ENCODE measurements at places on chromosomes 5 and 9. TPM values are rescaled to one million over a fixed set of nuclear protein-coding genes. Genes with fewer than 3 reads are reported as not detected.

CCDC192 gene
- total RNA-seq, result not detected

RALGDS gene
- total RNA-seq, result 24.6 TPM

SLC12A2 gene
- total RNA-seq, result 11.5 TPM

SPINK13 gene
- total RNA-seq, result not detected

EDIL3 gene
- 3.5 TPM for total RNA-seq

GBGT1 gene
- total RNA-seq, result 6.3 TPM

PCDHB3 gene
- 0.77 TPM for total RNA-seq

TRIP13 gene
- total RNA-seq, result 0.44 TPM

IL3 gene
- not detected for total RNA-seq

FBN2 gene
- total RNA-seq, result 34.1 TPM

EGFLAM gene
- total RNA-seq, result 8.9 TPM

WNT8A gene
- total RNA-seq, result not detected

ZNF883 gene
- 6.2 TPM for total RNA-seq

PCDHGC5 gene
- total RNA-seq, result 2.9 TPM

HMGCS1 gene
- total RNA-seq, result 23.7 TPM

VCP gene
- 253 TPM for total RNA-seq

HMCN2 gene
- total RNA-seq, result 5.5 TPM

HSD17B3 gene
- total RNA-seq, result 1.4 TPM

KCNT1 gene
- 3.3 TPM for total RNA-seq

Measured in left ventricle myocardium inferior (tissue), 1 donor.